ENCODE measurements at places on chromosomes 13 and 19. TPM values are rescaled to one million over a fixed set of nuclear protein-coding genes. Genes with fewer than 3 reads are reported as not detected.

RNF113B gene
- not detected for total RNA-seq

ZNF350 gene
- total RNA-seq: 20.2 TPM

TNFSF9 gene
- total RNA-seq: 0.71 TPM

SIGLEC10 gene
- not detected for total RNA-seq

SHISA7 gene
- not detected for total RNA-seq

CLDND2 gene
- 1.9 TPM for total RNA-seq

PRSS57 gene
- total RNA-seq: not detected

SIGLEC5 gene
- total RNA-seq: not detected

INSR gene
- total RNA-seq: 4.0 TPM

MPV17L2 gene
- 4.7 TPM for total RNA-seq
